Jurkat, Clone E6-1 (cell line): ENCODE measurements at places on chromosomes 1 and 21.

DNA sequence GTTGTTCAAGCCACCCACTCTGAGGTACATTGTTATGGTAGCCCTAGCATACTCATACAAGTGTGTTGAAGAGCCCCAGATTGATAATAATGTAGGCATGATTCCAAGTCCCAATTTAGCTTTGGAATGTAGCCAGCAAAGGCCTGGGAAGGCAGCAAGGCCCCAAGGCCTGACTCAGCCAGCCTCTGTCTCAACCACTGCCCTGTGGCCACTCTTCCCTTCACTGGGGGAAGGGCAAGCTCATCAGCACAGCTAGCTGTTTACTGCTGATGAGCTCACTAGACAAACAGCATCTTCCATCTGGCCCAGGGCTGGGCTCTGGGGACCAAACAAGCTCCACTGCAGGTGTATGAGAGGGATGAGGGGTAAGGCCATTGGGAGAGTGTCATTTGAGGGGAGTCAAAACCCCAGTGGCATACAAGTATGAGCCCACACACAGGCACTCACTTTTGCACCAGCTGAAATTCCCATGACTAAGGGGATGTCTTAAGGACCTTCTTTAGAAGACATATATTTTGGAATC is 2.2 kb upstream of the IRF6 start:
- DNase-seq, result no peak

DNA sequence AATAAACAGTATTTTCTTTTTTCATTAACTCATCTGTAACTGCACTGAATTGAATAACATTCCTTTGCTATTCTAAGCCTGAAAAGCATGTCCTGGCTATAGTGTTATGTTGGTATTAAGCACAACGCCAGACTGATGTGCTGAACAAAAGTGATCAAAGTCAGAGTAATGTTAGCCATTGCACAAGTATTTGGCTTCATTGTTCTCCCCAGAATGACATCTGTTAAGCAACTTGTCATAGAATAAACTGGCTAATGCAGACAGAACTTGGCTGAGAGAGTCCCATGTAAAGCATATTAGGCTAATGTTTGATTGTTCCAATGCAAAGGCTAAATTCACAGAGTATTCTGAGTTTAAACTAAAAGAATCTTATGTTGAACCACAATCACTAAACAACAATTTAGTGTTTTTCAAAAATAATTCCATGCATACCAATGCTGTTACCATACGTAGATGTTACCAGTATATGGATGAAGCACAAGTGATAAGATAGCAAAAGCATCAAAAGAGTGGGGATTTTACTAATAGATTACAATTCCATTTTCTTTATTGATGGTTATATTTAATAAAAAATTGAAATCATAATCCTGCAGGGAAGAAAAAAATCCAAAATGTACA is 235.3 kb upstream of the DMRTA2 start:
- DNase-seq, result no peak

GRCh38 chr21:37292941-37293340 is 25.8 kb upstream of the VPS26C start:
- DNase-seq, result no peak

DNA sequence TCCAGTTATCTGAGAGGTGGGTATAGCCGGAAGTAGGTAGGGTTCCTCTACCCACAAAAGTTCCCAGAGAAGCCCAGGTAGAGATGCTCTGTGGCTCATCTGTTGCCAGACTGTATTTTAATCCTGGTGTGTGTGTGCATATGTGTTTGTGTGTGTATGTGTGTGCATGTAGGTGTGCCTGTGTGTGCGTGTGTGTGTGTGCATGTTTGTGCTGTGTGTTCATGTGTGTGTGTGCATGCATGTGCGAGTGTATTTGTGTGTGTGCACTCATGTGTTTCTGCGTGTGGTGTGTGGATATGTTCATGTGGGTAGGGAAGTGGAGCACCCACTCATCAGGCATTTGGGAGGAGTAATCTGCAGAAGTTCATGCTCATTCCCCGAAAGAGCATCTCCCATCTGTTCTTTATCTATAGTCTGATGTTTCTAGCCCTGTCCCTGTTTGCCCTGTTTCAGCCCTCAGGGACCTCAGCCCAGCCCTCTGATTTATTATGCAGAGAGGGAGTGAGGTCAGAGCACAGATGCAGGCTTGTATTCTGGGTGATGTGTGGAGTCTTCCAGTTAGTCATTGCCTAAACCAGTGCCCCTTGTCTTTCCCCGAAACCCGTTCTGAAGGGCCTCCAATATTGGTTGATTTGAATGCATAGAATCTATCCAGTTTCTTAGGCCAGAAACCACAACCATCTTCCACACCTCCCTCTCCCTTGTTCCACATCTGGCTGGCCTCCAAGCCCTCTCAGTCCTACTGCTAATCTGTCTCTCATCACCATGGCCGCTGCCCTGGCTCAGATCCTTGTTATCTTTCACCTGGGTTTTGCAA is 69.1 kb downstream of the DISC1 start:
- DNase-seq, result no peak
